ENCODE measurements at places on chromosomes 3 and 15.

DNA sequence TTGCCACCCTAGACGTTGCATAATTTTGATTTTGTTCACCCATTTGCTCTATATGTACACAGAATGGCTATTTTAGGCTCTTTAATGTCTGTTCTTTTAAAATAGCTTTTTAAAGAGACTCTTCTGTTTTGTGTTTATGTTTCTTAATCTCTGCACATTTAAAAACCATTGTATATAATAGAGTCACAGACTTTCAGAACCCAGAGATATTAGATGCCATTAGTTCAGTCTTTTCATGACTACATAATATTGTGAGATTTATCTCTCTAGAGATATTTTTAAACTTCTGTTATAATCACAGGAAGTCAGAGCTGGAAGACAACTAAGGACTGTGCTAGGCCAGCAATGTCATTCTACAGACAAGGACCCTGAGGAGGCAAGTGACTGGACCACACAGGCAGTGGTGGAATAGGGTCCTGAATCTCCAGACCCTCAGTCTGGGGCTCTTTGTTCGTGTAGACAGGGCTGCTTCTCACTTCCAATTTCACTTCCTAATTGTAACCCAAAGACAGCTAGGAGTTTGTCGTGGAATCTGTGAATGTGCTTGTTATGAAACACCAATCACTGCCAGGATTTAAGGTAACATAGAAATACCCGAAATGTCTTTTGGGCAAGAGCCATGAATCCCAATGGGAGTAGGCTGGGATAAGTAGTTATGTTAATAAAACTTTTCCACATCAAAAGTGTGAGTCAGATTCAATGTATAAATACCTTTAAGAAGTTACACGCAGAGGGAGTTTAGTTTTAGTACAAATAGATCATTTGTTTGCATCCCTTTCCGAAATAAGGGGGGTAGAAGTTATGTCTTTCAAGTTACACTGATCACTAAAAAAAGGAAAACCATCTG, 165.2 kb upstream of the ROPN1 start:
- no peak for DNase-seq

- DNase-seq: no peak
Measured at GRCh38 chr3:29099296-29099695, 181.6 kb upstream of the RBMS3 start.

GRCh38 chr3:158519776-158520175, 51.2 kb upstream of the MLF1 start:
- no peak for DNase-seq

- no peak for DNase-seq
Measured at GRCh38 chr3:55654123-55654760, 167.1 kb upstream of the WNT5A start.

DNA sequence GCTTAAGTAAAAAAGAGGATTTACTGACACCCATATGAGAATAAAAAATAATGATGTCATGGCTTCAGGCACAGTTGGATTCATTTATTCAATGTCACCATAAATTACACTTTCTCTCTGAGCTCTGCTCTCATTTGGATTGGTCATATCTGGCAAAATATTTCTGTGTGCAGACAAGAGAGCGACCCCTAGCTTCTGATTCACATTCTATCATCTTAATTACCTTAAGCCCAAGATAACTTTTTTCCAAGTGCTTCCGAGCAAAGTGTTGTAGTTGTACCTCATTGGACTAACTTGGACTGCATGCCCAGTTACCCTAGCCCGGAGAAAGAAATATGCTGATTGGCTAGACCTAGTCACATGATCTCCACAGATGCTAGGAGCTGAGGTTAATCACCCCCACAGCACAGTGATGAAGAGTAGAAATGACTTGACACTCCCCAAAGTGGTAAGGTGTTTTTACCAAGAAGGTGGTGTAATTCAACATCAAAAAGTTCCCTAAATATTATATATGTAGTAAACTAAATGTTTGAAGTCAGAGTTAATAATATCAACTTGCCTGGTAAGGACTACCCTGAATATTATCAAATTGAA, 552.2 kb upstream of the SUCLG2 start:
- no peak for DNase-seq

- peak; percentile 77 for DNase-seq
Measured at GRCh38 chr3:187027531-187028278, 97.4 kb downstream of the ST6GAL1 start.
